ENCODE measurements at places on chromosomes 11 and 22.

GRCh38 chr11:12692229-12693075, 18.2 kb downstream of the TEAD1 start:
- no peaks in the 10 kb centered on the region for H3K36me3 ChIP-seq
- H3K4me3 ChIP-seq: peak overlapping the region; percentile 40
- H3K27me3 ChIP-seq: no peaks in the 10 kb centered on the region
- H3K27ac ChIP-seq: peak overlapping the region; percentile 91
- H3K4me1 ChIP-seq: peaks cover 56% of the 10 kb centered on the region
- DNase-seq: peak; percentile 97

DNA sequence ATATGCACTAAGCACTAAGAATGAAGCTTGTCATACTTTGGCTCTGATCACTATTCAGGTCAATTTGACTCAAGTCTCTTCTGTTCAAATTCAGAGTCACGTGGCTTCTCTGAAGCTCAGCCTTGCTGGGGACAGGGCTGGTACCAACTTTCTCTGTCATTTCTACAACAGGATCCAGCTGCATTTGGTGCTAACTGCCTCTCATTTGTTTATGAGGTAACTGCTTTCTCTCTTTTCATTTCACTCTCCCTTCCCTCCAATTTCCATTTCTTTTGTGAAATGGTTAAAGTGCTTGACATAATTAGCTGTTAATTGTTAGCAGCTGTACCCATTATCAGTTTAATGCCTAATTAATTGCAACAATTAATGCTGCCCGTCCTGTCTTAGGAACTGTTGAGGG, 259.7 kb upstream of the PLET1 start:
- H3K27ac ChIP-seq: no peak overlapping the region
- no peak for DNase-seq
- H3K27me3 ChIP-seq: no peaks in the 10 kb centered on the region

DNA sequence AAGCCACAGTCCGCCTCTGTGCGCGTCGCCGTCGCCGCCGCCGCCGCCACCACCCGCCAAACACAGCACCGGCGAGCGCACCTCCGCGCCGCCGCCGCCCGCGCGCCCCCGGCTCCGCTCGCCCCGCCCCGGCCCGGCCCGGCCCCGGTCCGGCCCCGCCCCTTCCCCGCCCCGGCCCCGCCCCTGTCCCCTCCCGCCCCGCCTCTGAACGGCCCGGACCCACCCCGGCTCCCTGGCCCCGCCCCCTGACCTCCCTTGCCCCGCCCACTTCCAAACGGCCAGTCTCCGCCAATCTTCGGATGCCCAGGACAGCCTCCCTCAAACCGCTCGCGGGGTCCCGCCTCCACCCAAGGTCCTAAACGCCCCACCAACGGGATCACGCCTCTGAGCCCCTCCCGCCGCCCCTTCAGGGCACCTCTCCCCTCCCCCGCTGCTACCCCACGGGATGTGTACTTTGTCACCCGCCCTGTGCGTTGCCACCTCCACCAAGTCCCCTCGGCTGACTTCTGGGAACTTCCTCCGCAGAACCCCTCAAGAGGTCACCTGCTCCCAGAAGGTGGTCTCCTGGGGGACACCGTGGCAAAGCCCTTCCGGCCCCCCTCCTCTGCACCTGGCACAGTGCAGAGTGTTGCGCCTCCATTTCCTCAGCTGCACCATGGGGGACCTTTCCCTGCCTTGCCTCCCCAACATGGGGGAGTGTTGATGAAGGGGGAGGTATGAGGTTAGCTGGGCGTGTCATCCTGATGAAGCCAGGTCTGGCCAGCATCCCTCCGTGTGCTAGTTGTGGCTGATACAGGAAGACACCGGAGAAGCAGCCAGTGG, at the start of gene KIAA0930:
KIAA0930 (minus strand) TSS at position 85 of the 822 bp plus-strand sequence. CDS start 191 bp downstream, outside the sequence.
- peak within 1 kb of the TSS; percentile 84 for H3K4me3 ChIP-seq
- H3K36me3 ChIP-seq: peaks cover 9% of the 10 kb centered on the region
- DNase-seq: peak; percentile 75

DNA sequence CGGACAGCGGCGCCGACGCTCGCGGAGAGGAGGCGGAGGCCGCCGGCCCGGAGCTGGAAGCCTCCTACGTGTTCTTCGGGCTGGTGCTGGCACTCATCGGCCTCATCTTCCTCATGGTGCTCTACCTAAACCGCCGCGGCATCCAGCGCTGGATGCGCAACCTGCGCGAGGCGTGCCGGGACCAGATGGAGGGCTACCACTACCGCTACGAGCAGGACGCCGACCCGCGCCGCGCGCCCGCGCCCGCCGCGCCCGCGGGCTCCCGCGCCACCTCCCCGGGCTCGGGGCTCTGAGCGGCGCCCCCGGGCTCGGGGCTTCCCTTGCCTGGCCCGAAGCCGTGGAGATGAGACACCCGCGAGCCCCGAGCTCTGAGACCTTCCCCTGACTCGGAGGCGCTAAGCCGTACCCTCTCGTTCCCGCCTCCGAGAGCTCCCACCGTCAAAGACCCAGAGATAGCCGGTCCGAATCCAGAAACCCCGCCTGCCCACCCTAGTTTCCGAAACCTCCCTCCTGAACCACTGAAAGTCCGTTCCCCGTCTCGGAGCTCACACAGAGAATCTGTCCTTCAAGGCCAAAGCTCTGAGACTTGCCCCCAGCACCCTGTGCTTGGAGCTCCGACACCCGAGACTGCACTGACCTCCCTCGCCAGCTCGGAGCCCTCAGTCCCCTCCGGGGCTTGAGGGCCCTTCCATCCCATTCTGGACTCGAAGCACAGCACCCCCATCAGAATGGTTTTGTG, 1.5 kb downstream of the TPBGL start:
- no peak overlapping the region for H3K27ac ChIP-seq
- peak; percentile 60 for DNase-seq
- H3K36me3 ChIP-seq: no peaks in the 10 kb centered on the region
- peak overlapping the region; percentile 36 for H3K4me3 ChIP-seq
- H3K27me3 ChIP-seq: peaks cover 81% of the 10 kb centered on the region

- no peaks in the 10 kb centered on the region for H3K36me3 ChIP-seq
- H3K4me3 ChIP-seq: no peak overlapping the region
- no peak overlapping the region for H3K27ac ChIP-seq
- H3K4me1 ChIP-seq: peaks cover under 1% of the 10 kb centered on the region
- no peaks in the 10 kb centered on the region for H3K27me3 ChIP-seq
These were observed 4.0 kb downstream of the TECTA start for GRCh38 chr11:121105063-121105480.

GRCh38 chr11:72334651-72335050, 90.7 kb upstream of the PHOX2A start:
- H3K36me3 ChIP-seq: no peaks in the 10 kb centered on the region
- DNase-seq: no peak
- no peaks in the 10 kb centered on the region for H3K4me1 ChIP-seq
- H3K4me3 ChIP-seq: no peak overlapping the region

GRCh38 chr11:100687054-100687629, at the start of gene ARHGAP42:
TSS of gene ARHGAP42 (plus strand) at chr11:100687288. CDS start at chr11:100687679, 391 bp downstream.
- peak within 1 kb of the TSS; percentile 89 for H3K27ac ChIP-seq
- peak; percentile 81 for DNase-seq
- peaks cover 47% of the 10 kb centered on the region for H3K4me1 ChIP-seq

GRCh38 chr11:10401256-10401655, 53.8 kb upstream of the AMPD3 start:
- no peaks in the 10 kb centered on the region for H3K36me3 ChIP-seq
- no peak for DNase-seq

DNA sequence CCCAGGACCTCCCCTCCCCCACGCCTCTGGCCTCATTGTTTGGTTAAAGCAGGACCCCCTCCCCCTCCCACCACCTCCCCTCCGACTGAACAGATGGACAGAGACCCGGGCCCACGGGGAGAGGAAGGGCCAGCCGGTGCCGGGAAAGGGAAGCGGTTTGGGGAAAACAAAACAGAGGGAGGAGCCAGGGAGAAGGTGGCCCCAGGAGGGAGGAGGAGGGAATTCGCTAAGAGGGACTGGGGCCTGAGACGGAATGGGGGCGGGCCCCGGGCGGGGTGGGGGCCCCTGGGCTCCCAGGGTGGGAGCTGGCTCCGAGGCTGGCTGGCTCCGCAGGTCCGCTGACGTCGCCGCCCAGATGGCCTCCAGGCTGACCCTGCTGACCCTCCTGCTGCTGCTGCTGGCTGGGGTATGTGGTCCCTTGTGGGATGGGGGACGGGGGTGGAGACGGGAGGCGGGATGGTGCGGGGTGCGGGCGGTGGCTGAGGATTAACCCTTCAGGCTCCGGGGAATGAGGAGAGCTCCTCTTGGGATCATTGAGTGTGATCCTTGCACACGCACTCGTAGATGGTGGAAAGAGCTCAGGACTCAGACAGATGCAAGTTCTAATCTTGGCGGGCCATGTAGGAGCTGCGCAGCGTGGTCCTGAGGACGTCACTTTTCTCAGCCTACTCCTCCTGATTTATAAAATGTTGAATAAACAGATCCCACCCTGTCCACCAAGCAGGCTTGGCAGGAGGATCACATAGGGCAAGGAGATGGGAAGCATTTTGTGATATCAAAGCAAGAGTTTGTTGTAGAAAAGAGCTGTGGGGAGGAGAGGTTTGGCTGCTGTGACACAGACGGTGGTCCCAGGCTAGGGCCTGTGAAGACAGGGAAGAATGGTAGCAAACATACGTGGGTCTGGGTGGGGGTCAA, 688 bp downstream of the SERPING1 start:
- peak; percentile 94 for DNase-seq
- H3K36me3 ChIP-seq: peaks cover 21% of the 10 kb centered on the region
- peak overlapping the region; percentile 71 for H3K4me3 ChIP-seq
- peak overlapping the region; percentile 97 for H3K27ac ChIP-seq
- no peaks in the 10 kb centered on the region for H3K27me3 ChIP-seq

DNA sequence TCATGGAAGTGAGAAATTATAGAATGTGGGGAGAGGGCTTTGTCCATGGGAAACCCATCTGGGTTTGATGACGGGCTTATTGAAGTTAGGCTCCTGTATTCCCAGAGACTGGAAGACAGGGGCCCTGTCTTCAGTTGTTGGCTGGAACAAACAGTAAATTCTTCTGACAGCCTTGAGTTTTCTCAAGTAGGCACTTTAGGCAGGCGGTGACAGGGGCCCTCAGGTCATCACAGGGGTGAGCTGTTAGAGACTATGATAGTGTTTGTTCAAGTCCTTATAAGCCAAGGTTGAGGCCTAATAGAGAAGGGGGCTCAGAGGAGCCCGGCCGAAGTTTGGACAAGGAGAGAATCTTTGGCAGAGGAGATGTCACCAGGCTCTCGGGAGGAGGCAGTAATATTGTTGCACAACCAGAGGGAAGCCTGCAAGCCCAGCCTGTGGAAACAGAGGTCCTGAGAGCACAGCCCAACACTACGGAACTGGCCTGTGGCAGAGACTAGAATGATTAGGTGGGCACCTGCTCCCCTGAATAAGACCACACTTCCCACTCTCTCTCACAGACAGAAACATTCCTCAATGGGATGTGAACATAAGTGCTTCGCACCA, 20.2 kb upstream of the IL17RA start:
- H3K27me3 ChIP-seq: peaks cover 46% of the 10 kb centered on the region
- H3K4me1 ChIP-seq: no peaks in the 10 kb centered on the region
- no peak overlapping the region for H3K4me3 ChIP-seq

DNA sequence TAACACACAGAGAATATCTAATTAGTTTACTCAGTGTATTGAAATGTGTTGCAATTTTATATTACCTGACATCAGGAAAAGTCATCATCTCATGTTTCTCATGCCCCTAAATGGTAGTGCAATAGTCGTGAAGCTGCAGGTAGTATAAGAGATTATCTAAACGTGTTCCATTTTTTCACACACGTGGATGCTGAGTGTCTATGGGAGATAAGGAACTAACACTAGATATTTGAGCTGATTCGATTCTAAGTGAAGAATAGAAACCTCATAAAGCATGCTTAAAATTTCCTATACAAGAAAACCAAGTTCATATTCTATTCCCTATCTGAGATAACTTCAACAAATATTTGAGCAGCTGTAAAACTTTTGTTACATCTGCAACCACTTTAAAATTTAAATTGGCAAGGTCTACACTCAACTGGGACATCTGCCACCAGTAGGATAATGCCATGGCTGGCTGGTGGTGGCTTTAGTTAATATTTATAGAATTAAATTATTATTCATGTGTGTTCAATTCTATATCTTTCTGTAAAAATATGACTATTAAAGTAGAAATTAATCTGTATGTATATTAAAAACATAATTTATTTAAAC, 388.8 kb downstream of the LUZP2 start:
- no peak overlapping the region for H3K27ac ChIP-seq
- H3K4me1 ChIP-seq: no peaks in the 10 kb centered on the region
- H3K36me3 ChIP-seq: no peaks in the 10 kb centered on the region
- H3K4me3 ChIP-seq: no peak overlapping the region
- DNase-seq: no peak

- no peak for DNase-seq
- no peak overlapping the region for H3K4me3 ChIP-seq
- H3K4me1 ChIP-seq: no peaks in the 10 kb centered on the region
- no peak overlapping the region for H3K27ac ChIP-seq
These were observed 22.6 kb downstream of the RASD2 start for GRCh38 chr22:35563211-35563610.

DNA sequence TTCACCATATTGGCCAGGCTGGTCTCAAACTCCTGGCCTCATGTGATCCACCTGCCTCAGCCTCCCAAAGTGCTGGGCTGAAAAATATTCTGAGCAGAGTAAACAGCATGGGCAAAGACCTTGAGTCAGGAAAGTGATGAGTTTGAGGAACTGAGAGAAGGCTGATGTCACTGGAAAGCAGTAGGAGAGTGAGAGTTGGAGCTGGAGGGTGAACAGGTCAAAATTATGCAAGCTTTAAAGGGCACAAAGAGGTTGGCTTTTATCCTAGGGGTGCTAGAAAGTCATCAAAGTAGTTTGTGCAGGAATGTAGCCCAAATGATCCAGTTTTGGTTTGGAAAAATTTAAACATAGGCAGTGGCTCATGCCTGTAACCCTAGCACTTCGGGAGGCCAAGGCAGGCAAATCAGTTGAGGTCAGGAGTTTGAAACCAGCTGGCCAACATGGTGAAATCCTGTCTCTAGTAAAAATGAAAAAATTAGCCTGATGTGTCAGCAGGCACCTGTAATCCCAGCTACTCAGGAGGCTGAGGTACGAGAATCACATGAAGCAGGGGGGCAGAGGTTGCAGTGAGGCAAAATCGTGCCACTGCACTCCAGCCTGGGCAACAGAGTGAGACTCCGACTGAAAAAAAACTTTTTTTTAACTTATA, 44.7 kb upstream of the CXCR5 start:
- H3K4me3 ChIP-seq: no peak overlapping the region
- H3K27ac ChIP-seq: peak overlapping the region; percentile 31
- no peak for DNase-seq
- H3K27me3 ChIP-seq: no peaks in the 10 kb centered on the region
- no peaks in the 10 kb centered on the region for H3K36me3 ChIP-seq

Measured in tibial artery (tissue), 4 donors.